ENCODE measurements at places on chromosomes 6 and 20.
A peak's percentile ranks its signal among the peaks of the same experiment; 100 is the strongest.

DNA sequence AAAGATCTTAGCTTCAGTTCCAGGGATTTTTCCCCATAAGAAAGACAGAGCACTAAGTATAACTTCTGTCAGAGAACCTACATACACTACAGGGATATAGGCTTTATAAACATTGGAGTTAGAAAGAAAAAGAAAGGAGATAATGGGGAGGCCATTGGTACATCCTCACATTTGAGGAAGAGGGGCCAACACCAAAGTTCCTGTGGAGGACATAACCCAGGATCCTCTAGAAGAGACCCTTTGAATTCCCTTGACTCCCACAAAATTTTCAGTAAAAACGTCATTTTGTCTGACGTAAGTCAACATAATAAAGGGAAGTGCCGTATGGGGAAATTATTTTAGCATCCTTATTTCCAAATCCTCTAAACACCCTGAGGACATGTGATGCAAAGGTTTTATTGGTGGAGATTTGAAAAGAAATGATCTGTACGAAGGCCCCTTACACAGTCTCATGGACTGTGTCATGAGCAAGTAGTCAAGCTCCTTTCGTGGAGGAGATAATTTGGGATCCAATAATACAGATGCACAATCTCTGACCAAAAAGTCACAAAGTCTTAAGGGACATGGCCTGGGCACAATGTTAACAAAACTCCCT lies 33.2 kb downstream of the HLA-DRA start:
- no peak for DNase-seq

- DNase-seq: no peak
These were observed 184.7 kb downstream of the SAMD5 start for GRCh38 chr6:147693181-147693580.

DNA sequence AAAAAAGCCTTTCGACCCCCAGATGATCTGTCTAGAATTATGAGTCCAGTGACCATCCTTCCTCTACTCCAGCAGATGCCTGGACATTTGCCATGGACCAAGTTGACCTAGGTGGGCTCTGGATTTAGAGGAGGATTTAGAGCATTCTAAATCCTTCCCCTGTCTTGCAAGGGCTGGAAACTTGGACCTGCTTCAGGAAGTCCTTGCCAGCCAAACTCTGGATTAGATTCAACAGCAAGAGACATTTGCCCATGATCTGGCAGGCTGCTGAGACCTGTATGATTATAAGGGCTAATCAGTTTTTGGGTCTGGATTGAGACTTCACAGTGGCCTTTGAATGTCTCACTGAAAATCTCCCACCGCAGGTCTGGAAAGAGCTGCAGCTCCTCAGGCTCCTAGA lies 13.1 kb upstream of the HDGFL1 start:
- no peak for DNase-seq

GRCh38 chr6:83429857-83430610 lies 817 bp downstream of the ME1 start:
- DNase-seq: no peak

GRCh38 chr6:110826236-110827129 lies 11.2 kb upstream of the CDK19 start:
- DNase-seq: no peak

GRCh38 chr20:34396408-34396807 lies 33.3 kb downstream of the ITCH start:
- DNase-seq: no peak

- DNase-seq: no peak
These were observed 604.6 kb upstream of the IMPG1 start for GRCh38 chr6:76677017-76677416.

- DNase-seq: no peak
These were observed 73.4 kb downstream of the GMPR start for GRCh38 chr6:16311763-16312162.

GRCh38 chr6:40563111-40563510 lies 24.1 kb downstream of the LRFN2 start:
- DNase-seq: no peak

GRCh38 chr6:22873513-22874136 lies 304.3 kb downstream of the HDGFL1 start:
- no peak for DNase-seq

DNA sequence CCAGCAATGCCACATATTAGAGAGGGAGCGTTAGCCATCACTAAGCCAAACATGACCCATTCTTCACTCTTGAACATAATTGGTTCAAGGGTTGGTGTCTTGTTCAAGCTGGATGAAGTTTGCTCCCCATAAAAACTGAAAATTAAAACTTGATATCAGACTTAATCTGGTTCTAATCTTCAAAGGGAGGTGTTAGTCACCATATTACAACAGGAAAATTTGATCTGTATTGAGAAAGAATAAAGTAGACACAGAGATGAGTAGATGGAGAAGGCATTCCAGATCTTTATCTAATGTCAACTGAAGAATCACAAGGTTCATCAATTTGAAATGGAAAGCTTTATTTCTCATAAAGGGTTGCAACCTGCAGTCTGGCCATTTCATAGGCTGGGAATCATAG lies 972.8 kb downstream of the HACE1 start:
- DNase-seq: no peak

DNA sequence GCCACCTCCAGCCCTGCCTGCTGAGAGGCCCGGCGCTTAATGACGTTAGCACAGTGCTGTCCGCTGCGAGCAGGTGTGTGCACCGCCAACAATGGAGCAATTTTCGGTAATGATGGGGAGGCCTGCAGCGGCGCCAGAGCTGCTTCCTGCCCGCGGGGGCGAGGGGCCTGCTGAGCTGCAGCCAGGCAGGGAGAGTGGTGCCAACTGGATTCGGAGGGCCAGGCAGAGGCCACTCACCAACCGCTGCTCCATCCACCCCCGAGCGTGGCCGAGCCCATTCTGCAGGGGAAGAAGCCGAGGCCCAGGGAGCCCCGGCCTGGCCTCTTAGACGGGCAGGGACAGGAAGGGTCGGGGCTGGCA lies 9.6 kb downstream of the HRH3 start:
- no peak for DNase-seq

GRCh38 chr20:18566892-18567738 lies at the start of gene SMIM26:
SMIM26 (plus strand) TSS chr20:18567432; CDS start chr20:18567479, 47 bp downstream.
- peak; percentile 92 for DNase-seq

GRCh38 chr20:10218536-10219451 lies at the start of gene SNAP25:
SNAP25 (plus strand) TSS chr20:10218830; CDS start chr20:10275492, 56,662 bp downstream.
- peak; percentile 31 for DNase-seq

DNA sequence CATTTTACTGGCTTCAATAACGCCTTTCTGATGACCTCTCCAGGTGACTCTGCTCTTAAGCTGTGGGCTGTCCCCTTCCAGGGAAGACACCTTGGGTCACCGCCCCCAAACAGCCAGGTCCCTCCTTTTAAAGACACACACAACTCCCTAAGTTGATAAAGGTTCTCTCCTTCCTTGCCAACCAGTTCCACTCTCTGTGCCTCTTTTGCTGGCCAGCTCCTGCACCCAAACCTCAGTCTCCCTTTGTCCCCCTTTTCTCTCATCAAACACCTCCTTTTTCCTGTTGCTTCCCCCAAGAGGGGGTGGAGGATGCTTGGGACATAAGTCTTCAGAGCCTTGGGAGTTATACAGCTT lies 1.0 kb downstream of the NCOA6 start:
- DNase-seq: peak; percentile 66

Measured in CD4-positive, alpha-beta memory T cell (primary cell).